Neural progenitor cell (in vitro differentiated cells): ENCODE measurements at places on chromosomes 1 and 21. TPM values are rescaled to one million over a fixed set of nuclear protein-coding genes. Genes with fewer than 3 reads are reported as not detected.

GRCh38 chr1:113756461-113756860 lies 2.8 kb downstream of the PHTF1 start:
- H3K4me1 ChIP-seq: peaks cover 24% of the 10 kb centered on the region
- H3K36me3 ChIP-seq: peaks cover 11% of the 10 kb centered on the region
- H3K27me3 ChIP-seq: no peaks in the 10 kb centered on the region
- no peak overlapping the region for H3K27ac ChIP-seq
- H3K4me3 ChIP-seq: peak overlapping the region; percentile 1

- no peaks in the 10 kb centered on the region for H3K27me3 ChIP-seq
- H3K27ac ChIP-seq: no peak overlapping the region
- H3K36me3 ChIP-seq: no peaks in the 10 kb centered on the region
- no peak overlapping the region for H3K4me3 ChIP-seq
- H3K4me1 ChIP-seq: no peaks in the 10 kb centered on the region
Measured at GRCh38 chr21:41362605-41363369, 960 bp downstream of the MX2 start.

GRCh38 chr1:169236880-169237279 lies 130.4 kb downstream of the ATP1B1 start:
- H3K4me1 ChIP-seq: peaks cover 8% of the 10 kb centered on the region
- DNase-seq: no peak
- H3K27me3 ChIP-seq: no peaks in the 10 kb centered on the region
- H3K4me3 ChIP-seq: no peak overlapping the region

- no peaks in the 10 kb centered on the region for H3K27me3 ChIP-seq
- H3K27ac ChIP-seq: no peak overlapping the region
- H3K4me1 ChIP-seq: peaks cover 41% of the 10 kb centered on the region
Measured at GRCh38 chr1:8879922-8880676, 1.6 kb upstream of the ENO1 start.

DNA sequence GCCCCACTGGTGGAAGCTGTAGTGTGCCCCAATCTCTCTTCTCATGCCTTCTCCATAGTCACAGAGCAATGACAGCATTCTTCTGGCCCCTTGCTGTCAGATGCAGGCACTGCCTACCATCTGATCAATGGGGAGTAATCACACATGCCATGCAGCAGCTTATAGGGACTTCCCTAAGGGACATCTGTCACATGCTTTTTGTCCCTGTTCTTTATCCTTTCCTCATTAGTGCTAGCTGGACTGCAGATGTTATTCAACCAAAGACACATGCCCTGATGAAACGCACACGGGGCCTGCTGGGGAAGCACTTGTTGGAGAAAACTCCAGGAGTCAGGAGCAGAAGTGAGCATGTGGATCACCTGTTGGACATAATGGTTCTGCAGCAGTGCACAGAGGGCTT lies 108.7 kb downstream of the KCNJ15 start:
- H3K36me3 ChIP-seq: no peaks in the 10 kb centered on the region
- no peak overlapping the region for H3K27ac ChIP-seq
- no peaks in the 10 kb centered on the region for H3K4me1 ChIP-seq
- no peaks in the 10 kb centered on the region for H3K27me3 ChIP-seq

GRCh38 chr1:83641206-83641658 lies 357.7 kb downstream of the TTLL7 start:
- DNase-seq: peak; percentile 34
- peaks cover 26% of the 10 kb centered on the region for H3K4me1 ChIP-seq
- no peaks in the 10 kb centered on the region for H3K36me3 ChIP-seq
- no peak overlapping the region for H3K27ac ChIP-seq

GRCh38 chr21:44322621-44323325 lies 16.4 kb downstream of the CFAP410 start:
- no peaks in the 10 kb centered on the region for H3K4me1 ChIP-seq
- no peaks in the 10 kb centered on the region for H3K36me3 ChIP-seq
- H3K27ac ChIP-seq: no peak overlapping the region
- no peak for DNase-seq

- no peak for DNase-seq
- H3K27me3 ChIP-seq: peaks cover 20% of the 10 kb centered on the region
- H3K36me3 ChIP-seq: no peaks in the 10 kb centered on the region
- peak overlapping the region; percentile 58 for H3K4me3 ChIP-seq
- no peaks in the 10 kb centered on the region for H3K4me1 ChIP-seq
- H3K27ac ChIP-seq: no peak overlapping the region
Measured at GRCh38 chr1:227541796-227542152, 21.6 kb upstream of the ZNF678 start.

- peaks cover 15% of the 10 kb centered on the region for H3K4me1 ChIP-seq
- H3K36me3 ChIP-seq: no peaks in the 10 kb centered on the region
- no peak for DNase-seq
- H3K4me3 ChIP-seq: no peak overlapping the region
Measured at GRCh38 chr1:29984862-29985605, 738.4 kb downstream of the MATN1 start.

DNA sequence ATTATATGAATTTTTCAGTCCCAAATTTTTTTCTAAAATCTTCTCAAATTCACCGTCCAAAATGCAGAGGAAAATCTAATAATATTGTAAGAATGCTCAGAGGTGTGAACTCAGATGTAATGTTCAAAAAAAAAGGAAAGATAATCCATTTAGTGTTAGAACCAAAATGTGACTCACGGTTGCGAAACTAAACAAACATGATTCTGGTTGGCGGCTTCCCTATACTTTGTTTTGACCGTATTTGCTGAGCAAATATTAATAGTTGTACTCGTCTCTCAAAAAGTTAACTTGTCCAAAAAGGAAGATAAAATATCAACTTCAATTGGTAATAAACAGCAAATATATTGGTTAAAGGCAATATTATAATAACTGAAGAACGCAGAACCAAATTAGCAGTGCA lies 34.4 kb downstream of the ZSWIM5 start:
- H3K27ac ChIP-seq: no peak overlapping the region
- no peak overlapping the region for H3K4me3 ChIP-seq
- no peak for DNase-seq
- H3K4me1 ChIP-seq: peaks cover 5% of the 10 kb centered on the region
- H3K27me3 ChIP-seq: no peaks in the 10 kb centered on the region
- no peaks in the 10 kb centered on the region for H3K36me3 ChIP-seq

DNA sequence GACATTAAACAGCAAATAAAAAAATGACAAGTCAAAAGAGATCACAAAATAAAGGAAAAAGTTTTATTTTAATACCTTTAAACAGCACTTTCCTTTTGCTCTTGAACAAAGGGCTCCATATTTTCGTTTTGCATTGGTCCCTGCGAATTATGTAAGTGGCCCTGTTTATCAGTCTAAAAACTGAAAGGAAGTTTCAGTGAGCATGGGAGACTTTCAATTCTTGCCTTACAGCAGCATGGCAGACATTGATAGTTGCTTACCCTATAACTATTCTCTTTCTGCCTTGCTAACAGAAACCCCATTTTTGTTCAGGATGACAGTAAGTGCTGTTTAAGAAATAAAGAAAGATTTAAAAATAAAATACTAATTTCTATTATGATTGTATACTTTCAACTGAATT lies 5.2 kb upstream of the SH3GLB1 start:
- H3K27me3 ChIP-seq: no peaks in the 10 kb centered on the region
- no peaks in the 10 kb centered on the region for H3K36me3 ChIP-seq
- no peaks in the 10 kb centered on the region for H3K4me1 ChIP-seq
- DNase-seq: no peak
- H3K4me3 ChIP-seq: no peak overlapping the region

- H3K36me3 ChIP-seq: no peaks in the 10 kb centered on the region
- H3K4me3 ChIP-seq: no peak overlapping the region
- H3K27ac ChIP-seq: no peak overlapping the region
- H3K27me3 ChIP-seq: no peaks in the 10 kb centered on the region
- no peaks in the 10 kb centered on the region for H3K4me1 ChIP-seq
Measured at GRCh38 chr1:27106561-27107323, 48.2 kb downstream of the SLC9A1 start.

DNA sequence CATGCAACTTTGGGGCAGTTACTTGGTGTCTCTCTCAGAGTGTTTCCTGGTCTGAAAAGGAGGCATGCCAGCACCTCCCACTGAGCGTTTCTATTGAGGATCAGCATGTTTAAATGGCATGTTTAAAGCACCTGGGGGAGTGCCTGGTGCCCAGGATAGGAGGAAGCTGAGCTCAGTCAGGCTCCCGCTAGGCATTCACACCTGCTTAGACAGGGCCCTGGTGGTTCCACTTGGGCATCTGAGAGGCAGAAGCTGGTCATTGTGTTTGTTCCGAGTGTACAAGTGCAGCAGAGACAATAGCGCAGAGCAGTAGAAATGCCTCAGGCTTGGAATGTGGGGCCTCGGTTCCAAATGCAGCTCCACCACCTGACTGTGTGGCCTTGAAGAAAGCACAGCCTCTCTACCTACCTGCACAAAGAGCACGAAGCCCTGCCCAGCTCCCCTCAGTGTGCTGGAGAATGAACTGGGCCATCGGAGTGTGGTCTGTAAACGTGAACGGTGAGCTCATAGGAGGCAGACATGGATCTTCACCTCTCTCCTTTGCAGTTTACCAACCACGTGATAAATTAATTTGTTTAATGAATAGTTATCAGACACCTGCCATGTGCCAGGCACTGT lies 20.3 kb upstream of the TMEM222 start:
- H3K27ac ChIP-seq: no peak overlapping the region
- H3K4me3 ChIP-seq: no peak overlapping the region
- no peaks in the 10 kb centered on the region for H3K27me3 ChIP-seq
- H3K4me1 ChIP-seq: peaks cover 37% of the 10 kb centered on the region
- no peaks in the 10 kb centered on the region for H3K36me3 ChIP-seq

DNA sequence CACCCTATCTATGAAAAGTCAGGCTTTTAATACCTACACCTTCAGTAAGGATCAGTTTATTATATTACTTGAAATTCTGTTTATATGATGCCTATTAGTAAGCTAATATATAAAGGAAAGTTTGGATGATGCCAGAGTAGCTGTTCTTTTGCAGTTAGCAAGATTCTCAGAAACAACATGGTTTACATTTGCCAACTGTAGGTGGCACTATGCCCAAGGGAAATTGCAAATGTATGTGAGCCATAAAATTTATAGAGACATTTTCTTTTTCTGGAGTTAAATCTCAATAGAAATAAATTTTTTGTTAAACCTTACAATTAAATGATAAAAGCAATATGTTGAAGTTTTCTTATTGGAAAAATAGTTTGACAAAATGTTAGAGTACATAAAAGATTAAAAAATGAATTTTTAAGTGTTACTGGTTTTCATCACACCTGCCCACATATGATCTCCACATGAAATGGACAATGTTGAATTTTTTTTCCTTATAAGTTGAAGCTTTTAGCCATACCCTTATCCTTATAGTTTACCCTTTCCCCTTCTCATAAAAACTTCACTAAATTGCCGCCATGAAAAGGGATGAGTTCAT lies 32.1 kb upstream of the EPHX4 start:
- peak; percentile 54 for DNase-seq
- no peaks in the 10 kb centered on the region for H3K4me1 ChIP-seq
- H3K4me3 ChIP-seq: no peak overlapping the region
- no peaks in the 10 kb centered on the region for H3K36me3 ChIP-seq

GRCh38 chr1:114490274-114490693 lies 20.7 kb downstream of the TRIM33 start:
- no peaks in the 10 kb centered on the region for H3K4me1 ChIP-seq
- no peak overlapping the region for H3K27ac ChIP-seq
- no peak overlapping the region for H3K4me3 ChIP-seq
- no peaks in the 10 kb centered on the region for H3K36me3 ChIP-seq

- no peaks in the 10 kb centered on the region for H3K4me1 ChIP-seq
- DNase-seq: no peak
- no peak overlapping the region for H3K4me3 ChIP-seq
- H3K36me3 ChIP-seq: no peaks in the 10 kb centered on the region
Measured at GRCh38 chr1:31476891-31477846, 64.2 kb downstream of the SERINC2 start.

DNA sequence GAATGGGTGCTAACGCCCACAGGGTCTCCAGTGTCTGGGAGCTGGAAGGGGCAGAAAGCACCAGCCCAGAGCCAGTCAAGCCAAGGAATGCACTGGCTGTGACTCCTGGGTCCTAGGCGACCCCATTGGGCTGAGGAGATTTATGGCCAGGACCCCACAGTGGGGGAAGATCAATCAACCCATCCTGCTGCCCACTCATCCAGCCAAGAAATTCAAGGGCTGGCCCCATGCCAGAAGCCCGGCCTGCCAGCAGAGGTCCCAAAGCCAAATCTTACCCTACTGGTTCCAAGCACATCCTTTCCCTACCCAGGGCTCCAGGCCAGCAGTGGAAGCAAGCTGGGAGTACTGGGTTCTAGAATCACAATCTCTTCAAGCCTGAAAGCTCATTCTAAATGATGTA lies 6.8 kb upstream of the PDZK1IP1 start:
- no peak overlapping the region for H3K27ac ChIP-seq
- H3K4me3 ChIP-seq: no peak overlapping the region
- H3K27me3 ChIP-seq: peaks cover 55% of the 10 kb centered on the region

DNA sequence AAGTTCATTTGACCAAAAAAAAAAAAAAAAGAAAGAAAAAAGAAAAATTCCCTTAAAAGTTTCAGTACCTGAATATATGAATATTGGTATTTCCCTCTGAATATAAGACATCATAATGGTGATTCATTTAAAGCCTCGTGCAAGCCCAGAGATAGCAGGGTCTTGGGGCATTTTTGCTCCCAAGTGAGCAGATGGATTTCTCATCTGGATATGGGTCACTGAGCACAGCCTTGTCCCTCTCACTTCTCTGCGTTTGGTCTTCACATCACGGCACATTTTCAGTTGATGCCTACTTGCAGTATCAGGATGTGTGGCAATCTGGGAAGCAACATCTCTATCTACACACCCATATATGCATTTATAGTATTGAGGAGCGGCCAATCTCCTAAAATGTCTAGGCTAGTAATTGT lies 12.7 kb downstream of the CD58 start:
- DNase-seq: no peak
- no peak overlapping the region for H3K4me3 ChIP-seq
- no peaks in the 10 kb centered on the region for H3K27me3 ChIP-seq
- no peaks in the 10 kb centered on the region for H3K4me1 ChIP-seq

GRCh38 chr21:34082769-34083168 lies 9.4 kb downstream of the MRPS6 start:
- peaks cover 7% of the 10 kb centered on the region for H3K36me3 ChIP-seq
- no peak for DNase-seq
- no peaks in the 10 kb centered on the region for H3K27me3 ChIP-seq
- H3K27ac ChIP-seq: peak overlapping the region; percentile 16

- no peaks in the 10 kb centered on the region for H3K27me3 ChIP-seq
- no peak overlapping the region for H3K4me3 ChIP-seq
- DNase-seq: no peak
Measured at GRCh38 chr1:88700425-88701013, 16.4 kb downstream of the PKN2 start.

The PGD gene
- 207 and 265 TPM in 2 replicates for total RNA-seq

The TRIM58 gene
- 0.09 and 0.26 TPM in 2 replicates for total RNA-seq

The DNAI4 gene
- total RNA-seq: 2.7 and 3.2 TPM in 2 replicates

The ADAM30 gene
- total RNA-seq: not detected in 2 replicates
